ENCODE measurements at places on chromosomes 3 and 15.

- DNase-seq: no peak
Measured at GRCh38 chr3:48514431-48515227, 10.7 kb upstream of the SHISA5 start.

GRCh38 chr3:70433091-70433490, 120.7 kb upstream of the MDFIC2 start:
- no peak for DNase-seq

DNA sequence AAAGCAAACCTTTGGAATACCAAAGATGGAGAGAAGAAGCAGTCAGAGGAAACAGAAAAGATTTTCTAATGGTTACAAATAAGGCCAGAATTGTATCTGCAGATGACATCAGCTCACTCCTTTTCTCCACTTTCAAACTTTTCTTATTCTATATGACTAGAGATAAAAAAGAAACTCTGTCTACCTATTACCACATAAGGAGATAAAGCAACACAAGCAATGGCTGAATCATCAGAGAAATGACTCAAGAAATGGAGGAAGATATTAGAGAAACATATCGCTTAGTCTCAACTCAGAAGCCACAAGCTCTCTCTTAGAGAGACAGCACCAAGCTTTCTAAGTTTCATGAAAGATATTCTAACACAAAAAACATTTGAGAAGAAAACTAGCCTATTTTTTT, 784.0 kb downstream of the ZPLD1 start:
- DNase-seq: no peak

GRCh38 chr3:99925584-99926230, 108.0 kb downstream of the CMSS1 start:
- no peak for DNase-seq

GRCh38 chr3:59607656-59608055, 557.8 kb upstream of the CFAP20DC start:
- DNase-seq: no peak

DNA sequence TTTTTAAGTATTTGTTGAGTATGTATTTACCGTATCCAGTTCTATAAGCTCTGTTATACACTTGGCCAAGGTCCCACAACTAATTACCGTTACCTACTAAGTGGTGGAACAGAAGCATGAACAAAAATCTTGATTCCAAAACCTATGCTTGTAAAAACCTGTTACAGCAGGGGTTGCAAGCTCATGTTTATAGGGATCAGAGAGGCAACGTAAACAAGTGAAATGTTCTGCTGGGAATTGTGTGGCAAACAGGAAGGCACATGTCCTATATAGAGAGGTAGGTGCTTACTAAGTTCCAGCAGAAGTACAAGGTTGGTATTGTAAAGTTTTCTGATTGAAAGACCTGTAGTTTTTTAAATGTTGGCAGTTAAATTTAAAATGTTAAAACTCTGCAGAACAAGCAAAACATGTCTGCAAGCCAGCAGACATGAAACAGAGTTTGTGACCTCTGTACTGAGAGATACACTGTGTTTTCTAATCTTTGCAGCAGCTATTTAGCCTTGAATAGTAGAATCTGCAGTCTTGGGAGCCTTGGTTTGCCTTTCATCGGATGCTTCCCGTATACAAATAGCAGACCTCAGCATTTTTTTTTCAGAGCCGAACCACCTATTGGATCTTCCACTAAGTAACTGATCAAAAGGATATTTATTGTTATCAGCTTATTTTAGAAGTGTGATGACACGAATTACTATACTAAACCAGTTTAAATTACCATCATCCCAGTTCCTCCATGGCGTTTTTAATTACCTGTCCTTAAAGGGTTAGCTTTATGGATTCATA, 11.4 kb downstream of the IREB2 start:
- no peak for DNase-seq

GRCh38 chr3:106673926-106674569, 703.2 kb upstream of the CCDC54 start:
- DNase-seq: no peak

- DNase-seq: no peak
Measured at GRCh38 chr3:124084022-124084881, 92.3 kb upstream of the ROPN1 start.

GRCh38 chr15:60162251-60162967, 158.3 kb downstream of the FOXB1 start:
- no peak for DNase-seq

GRCh38 chr15:52078197-52078875, 34.2 kb downstream of the BCL2L10 start:
- no peak for DNase-seq

DNA sequence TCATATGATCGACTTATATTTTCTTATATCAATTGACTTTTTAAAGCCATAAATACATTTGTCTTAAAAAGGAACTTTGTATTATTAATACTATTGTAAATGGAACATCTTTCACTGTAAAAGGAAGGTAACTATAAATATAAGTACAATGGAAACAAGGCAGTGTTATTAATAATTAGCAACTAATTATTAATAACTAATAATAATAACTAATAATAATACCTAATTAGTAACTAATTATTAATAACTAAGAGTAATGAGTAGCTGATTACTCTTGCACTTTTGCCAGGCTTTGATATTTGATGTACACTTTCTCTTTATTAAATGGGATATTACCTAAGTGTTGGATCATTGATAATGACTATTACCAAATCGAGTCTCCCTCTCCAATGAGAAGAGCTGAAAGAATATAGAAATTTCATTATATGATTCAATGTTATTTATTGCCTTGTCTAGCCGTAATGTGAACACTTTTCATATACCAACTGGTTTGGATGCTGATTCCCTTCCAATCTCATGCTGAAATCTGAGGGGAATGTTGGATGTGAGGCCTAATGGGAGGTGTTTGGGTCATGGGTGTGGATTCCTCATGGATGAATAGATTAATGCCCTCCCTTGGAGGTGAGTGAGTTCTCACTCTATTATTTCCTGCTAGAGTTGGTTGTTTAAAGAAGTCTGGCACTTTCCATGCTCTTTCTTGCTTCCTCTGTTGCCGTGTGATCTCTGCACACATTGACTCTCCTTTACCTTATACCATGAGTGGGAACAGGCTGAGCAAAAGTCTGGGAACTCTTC, 202.1 kb upstream of the ZBTB20 start:
- DNase-seq: no peak

DNA sequence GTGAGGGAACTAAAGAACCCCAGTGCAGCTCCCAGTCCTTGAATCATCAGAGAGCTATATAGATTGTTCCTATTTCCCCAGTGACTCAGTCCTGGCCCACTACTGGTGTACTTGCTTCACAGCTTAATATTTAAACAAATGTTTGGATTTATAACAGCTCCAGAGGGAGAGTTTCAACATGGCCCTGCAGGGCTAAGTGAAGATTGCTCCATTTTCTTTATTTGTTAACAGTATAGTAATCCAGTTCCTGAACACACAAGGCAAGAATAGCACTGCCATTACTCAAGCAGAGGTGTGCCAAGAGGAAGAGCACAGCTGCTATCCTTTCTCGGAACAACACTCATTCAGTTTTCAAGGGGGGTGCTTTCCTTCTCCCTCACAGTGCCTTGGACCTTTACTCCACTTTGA, 6.5 kb downstream of the SQOR start:
- no peak for DNase-seq

GRCh38 chr3:54875596-54876268, 52.1 kb downstream of the LRTM1 start:
- DNase-seq: no peak

DNA sequence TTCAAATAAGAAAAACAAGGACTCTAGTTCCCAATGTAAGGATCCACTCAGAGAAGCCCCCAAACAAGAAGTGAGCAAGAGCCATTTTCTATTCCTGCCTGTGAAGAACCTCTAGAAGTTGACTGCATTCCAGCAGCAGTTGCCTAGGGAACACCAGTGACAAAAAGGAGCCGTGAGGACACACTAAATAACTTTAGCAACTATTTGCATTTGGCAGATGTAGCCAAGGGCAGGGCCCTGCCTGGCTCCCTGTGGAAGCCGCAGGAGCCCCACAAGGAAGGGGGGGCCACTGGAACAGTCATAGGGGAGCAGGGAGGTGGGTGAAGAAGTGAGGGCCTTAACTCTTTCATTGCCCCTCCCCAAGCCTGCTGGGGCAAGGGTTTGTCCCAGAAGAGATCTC, 470.2 kb upstream of the PROK2 start:
- no peak for DNase-seq

- no peak for DNase-seq
Measured at GRCh38 chr3:154849408-154849807, 230.7 kb upstream of the MME start.

DNA sequence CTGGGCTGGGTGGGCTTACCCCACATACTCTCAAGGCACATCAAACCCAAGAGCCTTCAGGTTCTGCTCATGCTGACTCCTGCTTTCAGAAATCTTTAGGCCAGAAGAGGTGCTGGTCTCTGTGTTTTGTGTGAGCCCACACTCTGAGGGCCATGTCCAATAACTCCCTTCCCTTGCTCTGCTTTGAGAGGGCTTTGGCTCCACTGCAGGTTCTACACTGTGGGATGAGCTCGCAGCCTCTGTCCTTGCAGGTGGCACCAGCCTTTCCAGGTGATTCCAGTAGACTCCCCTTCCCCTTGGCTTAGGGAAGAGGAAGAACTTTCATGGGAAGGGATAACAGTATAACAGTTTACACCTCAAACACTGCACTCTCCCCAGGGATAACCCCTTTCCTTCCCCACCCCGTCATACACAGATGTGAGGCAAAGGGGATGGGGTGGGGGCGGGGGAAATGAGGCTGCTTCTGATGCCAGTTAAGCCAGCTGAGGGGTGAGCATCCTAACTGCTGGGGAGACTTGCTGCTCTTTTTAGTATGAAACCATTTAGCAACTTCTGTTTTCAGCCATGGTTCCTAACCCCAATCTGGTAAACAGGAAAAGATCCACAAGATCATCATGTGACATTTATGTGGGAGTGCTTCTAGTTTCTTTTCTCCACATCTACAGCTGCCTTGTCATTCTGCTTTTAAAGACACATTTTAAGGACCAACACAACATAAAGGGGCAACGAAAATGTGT, 262.4 kb downstream of the SLC9A9 start:
- DNase-seq: no peak

GRCh38 chr3:193800138-193801043, 207.4 kb downstream of the OPA1 start:
- DNase-seq: no peak

Data from activated T-cell treated with anti-CD3 and anti-CD28 coated beads for 1 hour (primary cell).